ENCODE measurements at places on chromosomes 11 and 22. TPM values are rescaled to one million over a fixed set of nuclear protein-coding genes. Genes with fewer than 3 reads are reported as not detected.

DNA sequence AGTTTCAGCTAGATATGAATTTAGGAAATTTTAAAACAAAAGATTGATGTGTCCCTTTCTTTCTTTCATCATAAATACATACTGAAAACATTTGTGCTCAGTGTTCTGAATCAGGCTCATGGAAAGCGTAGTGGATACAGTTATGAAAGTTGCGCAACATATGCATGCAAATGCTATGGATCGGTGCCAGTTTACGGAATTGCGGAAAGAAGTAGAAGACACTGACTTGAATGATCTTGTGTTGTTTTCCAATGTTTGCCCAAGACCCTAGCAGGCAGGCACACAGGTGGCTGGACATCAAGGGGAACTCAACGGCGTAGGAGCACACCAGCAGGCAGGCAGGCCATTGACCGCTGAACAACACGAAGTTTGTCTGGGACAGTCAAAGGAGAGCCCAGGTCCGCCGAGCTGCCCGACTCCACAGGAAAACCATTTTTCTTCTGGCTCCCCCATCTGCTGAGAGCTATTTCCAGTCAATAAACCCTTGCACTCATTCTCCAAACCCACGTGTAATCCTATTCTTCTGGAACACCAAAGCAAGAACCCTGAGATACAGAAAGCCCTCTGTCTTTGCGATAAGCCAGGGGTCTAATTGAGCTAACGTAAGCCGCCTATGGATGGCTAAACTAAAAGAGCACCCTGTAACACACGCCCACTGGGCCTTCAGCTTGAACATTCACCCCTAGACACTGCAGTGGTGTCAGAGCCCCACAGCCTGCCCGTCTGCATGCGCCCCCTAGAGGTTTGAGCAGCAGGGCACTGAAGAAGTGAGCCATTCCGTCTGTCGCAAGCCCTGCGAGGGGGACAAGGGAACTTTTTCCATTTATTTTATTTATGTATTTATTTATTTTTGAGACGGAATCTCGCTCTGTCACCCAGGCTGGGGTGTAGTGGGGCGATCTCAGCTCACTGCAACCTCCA, 7.4 kb upstream of the BIRC3 start:
- H3K36me3 ChIP-seq, result peaks cover 1% of the 10 kb centered on the region
- no peaks in the 10 kb centered on the region for H3K27me3 ChIP-seq
- H3K4me1 ChIP-seq, result peaks cover 46% of the 10 kb centered on the region
- DNase-seq, result no peak
- no peak overlapping the region for H3K27ac ChIP-seq

GRCh38 chr11:80748207-80748925, 1307.5 kb upstream of the TENM4 start:
- H3K27me3 ChIP-seq, result no peaks in the 10 kb centered on the region
- H3K27ac ChIP-seq, result no peak overlapping the region
- DNase-seq, result no peak
- H3K4me3 ChIP-seq, result no peak overlapping the region

- no peaks in the 10 kb centered on the region for H3K4me1 ChIP-seq
- H3K27me3 ChIP-seq, result peaks cover 20% of the 10 kb centered on the region
- no peak overlapping the region for H3K27ac ChIP-seq
- H3K4me3 ChIP-seq, result no peak overlapping the region
- peaks cover 1% of the 10 kb centered on the region for H3K36me3 ChIP-seq
- no peak for DNase-seq
Measured at GRCh38 chr11:75055511-75055910, 41.2 kb downstream of the OR2AT4 start.

CRYBA4 gene
- not detected for total RNA-seq

DNA sequence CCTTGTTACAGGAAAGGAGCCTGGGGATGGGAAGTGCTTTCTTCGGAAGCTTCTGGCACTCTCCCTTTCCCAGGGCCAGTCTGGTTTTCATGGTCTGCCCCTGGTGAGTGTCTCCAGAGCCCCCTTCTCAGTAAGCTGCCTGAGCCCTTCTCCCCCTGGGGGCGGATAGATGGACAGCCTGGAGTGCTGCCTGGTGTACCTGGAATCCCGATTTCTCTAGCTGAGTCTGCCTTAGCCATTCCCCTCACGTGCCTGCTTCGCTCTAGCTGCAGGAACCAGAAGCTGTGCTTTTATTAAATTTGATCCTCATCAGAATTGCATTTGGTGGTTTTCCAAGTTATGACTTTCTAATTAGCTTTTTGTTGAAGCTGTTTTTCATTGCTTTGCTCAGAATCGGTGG, 152.9 kb upstream of the NAV2 start:
- no peaks in the 10 kb centered on the region for H3K4me1 ChIP-seq
- no peaks in the 10 kb centered on the region for H3K36me3 ChIP-seq
- no peak overlapping the region for H3K4me3 ChIP-seq
- H3K27ac ChIP-seq, result no peak overlapping the region

GALNT18 gene
- 8.6 TPM for total RNA-seq

DNA sequence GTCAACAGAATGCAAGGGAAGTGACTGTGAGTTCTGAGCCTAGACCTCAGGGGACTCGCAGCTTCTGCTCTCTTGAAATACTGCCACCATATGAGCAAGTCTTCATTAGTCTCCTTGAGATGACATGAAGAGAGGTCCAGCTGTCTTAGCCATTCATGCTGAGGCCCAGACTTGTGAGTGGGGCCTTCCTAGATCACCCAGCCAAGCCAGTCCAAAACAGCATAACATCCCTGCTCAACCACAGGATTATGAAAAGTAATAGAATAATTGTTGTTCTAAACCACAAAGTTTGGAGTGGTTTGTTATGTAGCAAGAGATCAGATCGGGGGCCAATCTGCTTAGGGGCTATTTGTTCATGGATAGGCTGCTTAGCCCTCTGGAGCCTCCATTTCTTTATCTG, 54.9 kb upstream of the HTATIP2 start:
- H3K27ac ChIP-seq, result no peak overlapping the region
- H3K36me3 ChIP-seq, result no peaks in the 10 kb centered on the region
- no peaks in the 10 kb centered on the region for H3K4me1 ChIP-seq

DNA sequence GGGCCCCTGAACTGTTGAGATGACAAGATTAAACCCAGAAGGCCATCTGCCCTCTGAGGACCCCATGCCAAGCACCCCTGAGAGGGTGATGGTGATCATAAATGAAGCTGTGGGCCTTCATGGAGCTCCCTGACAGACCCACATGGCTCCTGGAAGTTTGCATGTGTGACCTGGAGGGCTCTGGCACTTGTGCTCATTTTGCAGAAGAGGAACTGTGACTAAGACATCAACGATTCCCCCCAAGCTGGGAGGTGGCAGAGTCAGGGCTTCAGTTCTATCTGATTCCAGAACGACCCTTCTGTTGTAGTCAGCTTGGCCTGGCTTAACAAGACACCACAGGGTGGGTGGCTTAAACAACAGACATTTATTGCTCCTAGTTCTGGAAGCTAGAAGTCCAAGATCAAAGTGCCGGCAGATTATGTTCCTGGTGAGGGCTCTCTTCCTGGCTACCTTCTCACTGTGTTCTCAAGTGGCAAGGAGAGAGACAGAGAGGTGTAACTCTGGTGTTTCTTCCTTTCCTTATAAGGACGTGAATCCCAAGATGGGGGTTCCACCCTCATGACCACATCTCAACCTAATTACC, 46.4 kb upstream of the CD82 start:
- H3K4me1 ChIP-seq, result peaks cover 3% of the 10 kb centered on the region
- H3K4me3 ChIP-seq, result no peak overlapping the region
- no peaks in the 10 kb centered on the region for H3K36me3 ChIP-seq
- H3K27me3 ChIP-seq, result peaks cover 38% of the 10 kb centered on the region

GRCh38 chr22:39558254-39558727, 12.3 kb upstream of the CACNA1I start:
- H3K4me1 ChIP-seq, result peaks cover 3% of the 10 kb centered on the region
- peak overlapping the region; percentile 56 for H3K4me3 ChIP-seq
- H3K27me3 ChIP-seq, result peaks cover 44% of the 10 kb centered on the region

F2 gene
- not detected for total RNA-seq

GRCh38 chr11:61771195-61771894, 18.9 kb downstream of the MYRF start:
- no peaks in the 10 kb centered on the region for H3K36me3 ChIP-seq
- H3K4me1 ChIP-seq, result peaks cover 5% of the 10 kb centered on the region
- no peaks in the 10 kb centered on the region for H3K27me3 ChIP-seq
- no peak overlapping the region for H3K4me3 ChIP-seq
- H3K27ac ChIP-seq, result no peak overlapping the region
- no peak for DNase-seq

All from activated CD4-positive, alpha-beta T cell treated with anti-CD3 and anti-CD28 coated beads, Interleukin-2, amount 10 ng/mL, durations not matched to agents 24 days and 14 days (primary cell).